ENCODE measurements at places on chromosomes 11 and 22.
A peak's percentile ranks its signal among the peaks of the same experiment; 100 is the strongest.

DNA sequence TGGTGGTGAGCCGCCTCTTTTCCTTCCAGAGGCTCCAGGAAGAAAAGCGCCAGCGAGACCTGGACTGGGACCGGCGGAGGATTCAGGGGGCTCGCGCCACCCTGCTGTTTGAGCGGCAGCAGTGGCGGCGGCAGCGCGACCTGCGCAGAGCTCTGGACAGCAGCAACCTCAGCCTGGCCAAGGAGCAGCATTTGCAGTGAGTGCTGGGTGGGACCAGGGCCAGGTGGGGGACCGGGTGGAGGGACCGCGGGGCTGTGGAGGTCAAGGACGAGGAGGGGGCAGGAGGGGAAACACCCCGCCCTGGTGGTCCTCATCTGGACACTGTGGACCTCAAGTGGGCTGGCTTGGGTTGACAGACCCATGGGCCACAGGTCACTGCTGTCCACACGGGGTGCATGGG lies 17.4 kb downstream of the RIBC2 start:
- ATAC-seq, result no peak

GRCh38 chr11:18790883-18791206 lies 753 bp downstream of the PTPN5 start:
- ATAC-seq, result no peak

DNA sequence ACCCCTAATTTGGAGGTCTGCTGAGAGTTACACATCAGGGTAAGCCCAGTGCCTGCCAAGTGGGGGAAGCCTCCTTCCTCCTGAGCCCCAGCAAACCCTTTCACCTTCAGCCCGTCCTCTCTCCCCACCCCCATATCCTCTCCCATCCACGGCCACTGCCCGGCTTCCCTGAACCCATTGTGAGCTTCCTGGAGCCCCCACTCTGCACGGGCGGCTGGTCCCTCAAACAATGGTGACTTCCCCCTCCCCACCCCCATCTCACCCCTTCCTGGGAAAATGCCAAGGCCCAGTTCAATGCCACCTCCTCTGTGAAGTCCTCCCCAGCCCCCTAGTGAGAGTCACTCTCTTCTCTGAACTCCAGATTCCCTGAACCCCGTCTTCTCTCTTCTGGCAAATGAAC lies 17.9 kb downstream of the DNAL4 start:
- no peak for ATAC-seq

- ATAC-seq, result no peak
Measured at GRCh38 chr22:32775957-32776356, 25.5 kb upstream of the TIMP3 start.

DNA sequence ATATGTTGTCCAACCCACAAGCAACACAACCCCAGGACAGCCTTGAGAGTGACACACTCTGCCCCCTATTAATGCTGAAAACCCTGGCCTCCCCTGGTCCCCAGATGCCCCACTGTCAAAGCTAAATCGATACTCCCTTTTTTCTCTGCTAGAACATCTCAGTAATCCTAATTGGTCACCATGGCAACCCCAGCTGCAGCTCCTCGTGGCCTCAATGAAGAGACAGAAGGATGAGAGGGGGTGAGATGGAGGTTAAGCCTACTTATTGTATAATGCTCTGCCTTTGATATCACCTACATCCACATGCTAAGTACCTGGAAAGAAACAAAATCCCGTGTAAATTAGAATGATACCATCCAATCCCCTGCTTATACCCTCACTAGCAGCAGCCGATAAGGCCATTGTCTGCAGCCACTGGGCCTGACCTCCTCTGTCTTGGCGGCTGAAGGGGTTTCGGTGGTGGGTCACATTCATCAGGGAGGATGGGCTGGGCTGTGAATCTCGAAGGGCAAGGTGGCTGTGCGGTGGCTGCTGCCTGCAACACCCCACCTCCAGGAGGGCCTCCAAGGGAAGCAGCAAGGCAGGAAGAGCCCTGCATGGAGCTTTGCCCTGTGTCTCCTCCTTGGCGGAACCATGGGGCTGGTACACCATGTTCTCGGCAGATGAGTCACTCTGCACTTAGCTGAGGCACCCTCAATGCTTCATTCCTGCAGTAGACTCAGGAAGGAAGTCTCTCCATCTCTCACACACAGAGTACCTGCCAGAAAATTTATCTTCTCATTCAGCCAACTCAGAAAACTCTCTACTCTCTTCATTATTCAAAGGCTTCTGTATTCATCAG lies 399.5 kb downstream of the BUD13 start:
- ATAC-seq, result no peak

DNA sequence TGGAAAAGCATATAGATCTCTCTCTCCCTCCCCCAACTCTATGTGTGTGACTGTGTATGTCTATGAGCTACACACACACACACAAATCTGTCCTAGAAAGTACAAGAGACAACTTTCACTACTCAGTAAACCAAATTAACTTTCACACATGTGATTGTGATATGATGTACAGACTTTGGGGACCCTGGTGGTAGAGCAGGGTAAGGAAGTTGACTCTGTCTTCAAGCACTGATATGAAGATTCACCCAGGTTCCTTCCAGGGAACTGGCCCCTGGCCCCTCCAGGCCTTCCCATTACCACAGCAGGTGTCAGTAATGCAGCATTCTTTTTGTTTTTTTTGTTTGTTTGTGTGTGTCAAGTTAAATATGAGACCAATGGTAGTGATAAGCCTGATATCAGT lies 66.1 kb upstream of the PTH start:
- no peak for ATAC-seq

DNA sequence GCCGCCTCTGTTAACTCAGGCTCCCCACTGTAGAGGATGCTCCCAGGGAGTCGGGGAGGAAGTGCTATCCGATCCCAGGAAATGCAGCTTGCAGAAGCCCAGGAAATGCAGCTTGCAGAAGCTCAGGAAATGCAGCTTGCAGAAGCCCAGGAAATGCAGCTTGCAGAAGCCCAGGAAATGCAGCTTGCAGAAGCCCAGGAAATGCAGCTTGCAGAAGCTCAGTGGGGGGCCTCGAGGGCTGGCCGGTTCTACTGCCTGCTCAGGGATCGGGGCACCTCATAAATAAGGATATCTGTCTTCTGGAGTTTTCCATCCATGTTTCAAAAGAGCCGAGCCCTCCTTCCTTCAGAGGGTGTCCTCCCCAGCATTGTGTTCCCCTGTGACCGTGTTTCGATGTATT lies 25.1 kb upstream of the SMIM38 start:
- ATAC-seq, result no peak

DNA sequence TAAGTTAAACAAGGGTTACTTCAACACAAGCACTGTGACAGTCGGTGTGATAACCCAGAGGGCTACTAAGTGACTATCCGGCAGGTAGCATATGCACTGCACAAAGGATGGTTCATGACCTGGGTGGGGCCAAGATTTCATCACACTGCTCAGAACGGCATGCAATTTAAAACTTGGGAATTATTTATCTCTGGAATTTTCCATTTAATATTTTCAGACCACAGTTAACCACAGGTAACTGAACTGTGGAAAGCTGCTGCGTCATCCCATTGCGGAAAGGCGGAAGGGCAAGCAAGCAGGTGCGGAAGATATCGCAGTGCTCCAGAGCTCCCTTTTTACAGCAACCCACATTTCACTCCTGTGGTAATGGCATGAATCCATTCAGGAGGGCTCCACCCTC lies 540.8 kb downstream of the INSC start:
- no peak for ATAC-seq

DNA sequence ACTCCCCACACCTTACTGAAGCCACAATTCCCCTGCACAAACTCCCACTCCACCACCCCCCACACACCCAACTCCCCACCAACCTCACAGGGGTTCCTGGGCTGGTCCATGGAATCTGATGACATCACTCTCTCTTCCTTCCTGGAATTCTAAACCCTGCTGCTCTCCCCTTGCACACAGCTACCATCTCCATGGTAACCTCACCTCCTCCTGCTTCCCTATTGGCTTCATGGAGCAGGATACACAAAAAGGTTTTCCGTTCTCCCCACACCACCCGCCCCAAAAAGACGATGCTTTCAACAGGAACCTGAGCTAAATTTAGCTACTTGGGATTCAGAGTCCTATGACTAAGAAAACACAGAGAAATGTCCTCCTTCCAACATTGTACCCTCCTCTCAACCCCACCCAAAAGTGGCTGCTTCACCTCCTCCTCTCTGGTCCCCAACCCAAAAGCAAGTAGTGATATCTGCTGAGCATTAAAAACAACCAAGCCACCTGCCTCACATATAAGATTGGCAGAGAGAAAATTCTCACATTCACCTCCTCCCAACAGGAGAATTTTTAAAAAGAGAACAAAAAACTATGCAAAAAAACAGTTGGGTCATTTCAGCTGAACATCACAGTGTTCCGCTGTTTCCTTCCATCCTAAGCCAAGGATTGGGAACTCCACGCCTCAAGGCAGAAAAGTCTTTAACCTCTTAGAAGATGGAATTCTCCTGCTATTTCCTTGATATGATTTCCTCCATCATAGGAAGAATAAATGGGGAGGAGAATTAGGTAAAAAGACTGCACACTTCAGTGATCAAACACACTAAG lies 66.9 kb downstream of the RBFOX2 start:
- ATAC-seq, result no peak

GRCh38 chr11:59426361-59427067 lies at the start of gene OR5A2:
Gene OR5A2 (minus strand): TSS chr11:59426413. CDS start chr11:59422953, 3,460 bp downstream.
- ATAC-seq, result no peak

DNA sequence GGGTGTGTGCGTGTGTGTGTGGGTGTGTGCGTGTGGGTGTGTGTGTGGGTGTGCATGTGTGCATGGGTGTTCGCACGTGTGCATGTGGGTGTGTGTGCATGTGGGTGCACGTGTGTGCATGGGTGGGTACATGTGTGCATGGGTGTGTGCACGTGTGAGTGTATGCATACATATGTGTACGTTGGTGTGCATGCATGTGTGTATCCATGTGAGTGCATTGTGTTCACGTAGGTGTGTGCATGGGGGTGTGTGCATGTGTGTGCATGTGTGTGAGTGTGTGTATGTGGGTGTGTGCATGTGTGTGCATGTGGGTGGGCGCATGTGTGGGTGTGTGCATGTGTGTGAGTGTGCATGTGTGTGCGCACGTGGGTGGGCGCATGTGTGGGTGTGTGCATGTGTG lies 19.9 kb upstream of the APOBEC3A start:
- ATAC-seq, result no peak

- no peak for ATAC-seq
Measured at GRCh38 chr11:6576471-6577373, 26.7 kb downstream of the RRP8 start.

DNA sequence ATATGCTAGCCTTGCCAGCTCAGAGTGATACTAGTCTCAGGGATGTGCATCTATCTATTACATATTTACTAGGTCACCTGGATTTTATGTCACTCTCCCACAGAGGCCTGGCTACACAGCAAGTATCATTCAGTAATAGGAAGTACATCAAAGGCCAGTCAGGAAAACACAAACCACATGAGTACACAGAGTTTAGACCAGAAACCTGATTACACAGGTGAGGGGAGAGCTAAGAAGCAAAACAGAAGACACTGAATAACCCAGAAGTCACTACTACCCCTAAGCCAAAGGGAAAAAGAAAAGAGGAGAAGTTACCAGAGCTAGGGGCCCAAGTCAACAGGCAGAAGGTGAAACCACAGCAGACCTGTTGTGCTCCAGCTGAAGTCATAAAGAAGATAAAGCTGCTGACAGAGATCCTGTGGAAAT lies 13.3 kb downstream of the LPXN start:
- peak; percentile 78 for ATAC-seq

DNA sequence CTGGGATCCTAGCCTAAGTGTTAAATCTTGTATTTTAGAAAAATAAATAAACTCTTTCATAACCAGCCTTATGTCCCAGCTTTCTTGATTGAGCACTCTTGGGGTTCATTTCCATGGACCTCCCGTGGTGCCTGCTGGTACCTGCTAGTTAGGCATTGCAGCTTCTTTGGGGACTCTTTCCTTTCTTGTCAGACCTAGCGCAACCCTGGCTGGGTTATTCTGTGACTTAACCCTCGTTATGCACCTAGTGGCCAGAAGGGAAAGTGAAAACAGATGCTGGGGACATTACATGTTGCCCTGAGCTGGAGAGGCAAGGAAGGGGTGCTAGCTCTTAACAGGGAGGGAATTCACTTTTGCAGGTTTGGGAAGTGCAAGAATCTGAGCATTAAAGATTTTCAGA lies 46.8 kb downstream of the APIP start:
- no peak for ATAC-seq

DNA sequence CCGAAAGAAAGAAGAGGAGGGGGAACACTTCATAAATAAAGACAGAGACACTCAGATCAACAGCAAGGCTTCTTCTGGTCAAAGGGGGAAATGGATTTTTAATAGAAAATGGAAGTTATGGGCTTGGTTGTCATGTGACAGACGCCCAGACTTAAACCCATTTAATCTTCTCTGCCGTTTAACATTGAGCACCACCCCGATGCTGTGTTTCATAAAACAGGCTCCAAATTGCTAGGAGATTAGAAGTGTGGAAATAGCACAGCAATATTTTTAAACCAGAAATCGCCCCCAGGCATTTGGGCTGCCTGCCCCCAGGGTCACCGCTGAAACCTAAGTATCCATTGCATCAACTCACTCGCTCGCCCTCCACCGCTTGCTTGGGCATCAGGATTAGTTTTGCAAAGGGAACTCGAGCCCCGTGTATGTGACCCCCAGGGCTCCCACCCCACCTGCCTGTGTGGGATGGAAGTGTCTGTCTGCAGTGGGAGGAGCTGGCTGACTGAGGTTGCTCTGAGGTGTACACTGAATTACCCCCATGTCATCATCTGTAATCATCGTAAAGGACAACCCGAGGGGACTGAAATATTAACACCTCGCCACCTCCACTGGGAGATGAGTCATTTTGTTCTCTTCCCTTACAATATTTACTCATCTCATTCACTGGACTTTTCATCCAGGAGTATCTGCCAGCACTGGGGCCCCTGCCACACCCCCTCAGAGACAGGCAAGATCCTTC lies 10.7 kb downstream of the DSCAML1 start:
- no peak for ATAC-seq

- ATAC-seq, result no peak
Measured at GRCh38 chr11:23405350-23405937, 545.2 kb upstream of the CCDC179 start.

GRCh38 chr22:32721328-32722180 lies 80.0 kb upstream of the TIMP3 start:
- no peak for ATAC-seq

- no peak for ATAC-seq
Measured at GRCh38 chr22:39317084-39317774, 2.2 kb downstream of the RPL3 start.

- ATAC-seq, result no peak
Measured at GRCh38 chr11:114316980-114317786, 21.0 kb downstream of the NNMT start.

GRCh38 chr11:62732830-62733229 lies 4.5 kb downstream of the TTC9C start:
- ATAC-seq, result no peak

DNA sequence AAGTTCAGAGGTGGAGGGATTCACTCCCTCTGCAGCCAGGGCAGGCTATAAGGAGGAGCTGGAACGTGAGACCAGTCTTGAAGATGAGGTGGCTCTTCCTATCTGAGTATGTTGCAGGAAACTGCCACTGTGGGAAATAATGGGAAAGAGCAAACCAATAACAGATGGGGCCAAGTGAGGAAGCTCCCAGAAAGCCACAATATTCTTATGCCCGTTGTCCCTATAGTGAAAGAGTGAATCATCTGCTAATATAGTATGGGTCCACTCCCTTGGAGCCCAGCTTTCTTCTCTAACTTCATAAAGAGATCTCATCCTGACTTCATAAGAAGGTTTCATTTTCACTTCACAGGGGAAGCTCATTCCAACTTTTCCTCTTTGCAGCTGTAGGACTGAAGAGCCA lies 206.4 kb downstream of the BLID start:
- ATAC-seq, result no peak

Data from activated T-helper 17 cell treated with anti-CD3 and anti-CD28 coated beads, Interleukin-2, amount 50 U/mL, for 72 hours (primary cell).